ENCODE measurements at places on chromosomes 12 and 14.

DNA sequence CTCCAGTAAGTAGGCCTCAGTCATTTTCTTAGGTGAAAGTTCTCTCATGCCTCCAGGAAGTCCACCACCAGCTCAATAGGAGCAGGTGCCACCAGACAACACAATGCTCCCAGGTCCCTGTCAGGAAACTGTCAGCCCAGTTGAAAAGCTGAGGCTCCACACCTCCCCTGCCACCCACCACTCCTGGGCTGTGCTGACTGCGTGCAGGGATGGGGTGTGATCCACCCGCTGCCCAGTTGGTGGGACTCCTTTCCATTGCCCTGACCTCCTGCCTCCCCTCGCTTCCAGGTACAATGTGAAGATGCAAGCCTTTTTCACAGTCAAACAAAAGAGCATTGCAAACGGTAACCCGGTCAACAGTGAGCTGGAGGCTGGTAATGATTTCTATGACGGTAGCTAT is 64.8 kb upstream of the RIN3 start:
- no peak for DNase-seq

GRCh38 chr14:104563742-104564615 is 15.6 kb upstream of the C14orf180 start:
- DNase-seq, result peak; percentile 57

- no peak for DNase-seq
Measured at GRCh38 chr12:66763467-66763866, 84.6 kb upstream of the GRIP1 start.

GRCh38 chr14:23588884-23589598 is 10.5 kb upstream of the JPH4 start:
- peak; percentile 90 for DNase-seq

DNA sequence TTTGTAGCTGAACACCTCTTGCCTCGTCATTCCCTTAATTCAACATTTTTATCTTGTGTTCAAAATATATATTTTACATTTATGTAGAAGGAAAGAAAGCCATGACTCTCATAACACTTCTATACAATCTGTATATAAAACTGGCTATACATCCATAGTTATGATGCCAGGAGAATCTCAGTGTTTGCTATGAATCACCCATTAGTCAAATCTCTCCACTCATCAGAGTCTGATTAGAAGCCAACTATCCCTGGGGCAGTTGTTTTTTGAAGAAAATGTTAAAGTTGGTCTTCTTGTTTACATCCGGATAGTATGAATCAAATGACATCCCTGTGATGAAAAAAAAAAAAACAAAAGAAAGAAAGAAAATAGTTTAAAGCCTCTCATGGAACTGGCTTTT is 503.9 kb downstream of the NELL2 start:
- DNase-seq, result no peak

- no peak for DNase-seq
Measured at GRCh38 chr12:50772470-50772869, 8.6 kb downstream of the ATF1 start.

DNA sequence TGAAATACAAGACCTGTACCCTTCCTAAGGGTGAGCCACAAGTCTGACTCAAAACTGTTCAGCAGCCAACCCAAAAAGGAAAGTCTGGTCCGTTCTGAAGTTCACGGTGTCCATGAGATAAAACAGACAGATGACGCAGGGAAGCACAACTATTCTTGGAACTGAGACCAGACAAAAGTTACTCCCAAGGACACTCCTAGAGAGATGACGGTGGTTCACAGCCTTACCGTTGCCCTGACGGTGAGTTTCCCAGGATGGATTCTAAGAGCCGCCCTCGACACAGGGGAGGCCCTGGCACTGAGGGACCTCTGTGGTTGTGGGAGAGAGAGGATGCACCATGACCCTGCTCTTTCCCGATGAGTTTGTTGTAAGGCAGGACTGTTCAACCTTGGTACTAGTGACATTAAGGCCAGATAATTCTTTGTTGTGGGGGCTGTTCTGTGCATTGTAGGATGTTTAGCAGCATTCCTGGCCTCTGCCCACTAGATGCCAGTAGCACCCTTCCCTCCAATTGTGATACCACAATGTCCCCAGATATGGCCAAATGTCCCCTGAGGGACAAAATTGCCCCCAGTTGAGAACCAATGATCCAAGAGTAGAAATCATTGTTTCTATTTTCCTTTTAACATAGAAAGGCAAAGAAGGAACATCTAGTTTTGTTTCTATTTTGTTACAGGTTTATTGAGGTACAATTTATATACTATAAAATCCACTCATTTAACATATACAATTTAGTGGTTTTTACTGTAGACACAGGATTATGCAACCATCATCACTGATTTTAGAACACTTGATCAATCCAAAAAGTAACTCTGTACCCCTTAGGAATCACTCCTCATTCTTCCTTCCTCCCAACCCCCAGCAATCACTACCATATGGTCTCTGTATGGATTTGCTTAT is 23.0 kb downstream of the OR10P1 start:
- DNase-seq, result peak; percentile 68

GRCh38 chr14:61503167-61503801 is 181.9 kb downstream of the PRKCH start:
- DNase-seq, result no peak

DNA sequence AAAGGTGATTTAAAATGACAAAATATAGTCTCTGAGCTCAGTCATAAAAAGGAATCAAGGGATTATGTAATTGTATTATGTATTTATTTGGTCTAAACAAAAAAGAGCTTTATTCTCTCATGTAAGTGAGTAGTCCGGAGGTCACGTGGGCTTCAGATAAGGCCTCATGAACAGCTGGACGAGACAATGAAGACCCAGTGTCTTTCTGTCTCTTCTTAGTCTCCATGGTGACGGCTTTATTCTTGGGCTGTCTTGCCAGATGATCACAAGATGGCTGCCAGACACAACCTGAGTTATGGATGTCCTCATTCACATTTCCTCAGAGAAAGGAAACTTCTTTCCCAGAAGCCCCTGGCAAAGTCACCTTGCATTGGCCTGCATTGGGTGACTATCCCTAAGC is 98.6 kb downstream of the ARF6 start:
- DNase-seq, result peak; percentile 11

- peak; percentile 98 for DNase-seq
Measured at GRCh38 chr14:51430633-51431032, 190.6 kb downstream of the TMX1 start.

DNA sequence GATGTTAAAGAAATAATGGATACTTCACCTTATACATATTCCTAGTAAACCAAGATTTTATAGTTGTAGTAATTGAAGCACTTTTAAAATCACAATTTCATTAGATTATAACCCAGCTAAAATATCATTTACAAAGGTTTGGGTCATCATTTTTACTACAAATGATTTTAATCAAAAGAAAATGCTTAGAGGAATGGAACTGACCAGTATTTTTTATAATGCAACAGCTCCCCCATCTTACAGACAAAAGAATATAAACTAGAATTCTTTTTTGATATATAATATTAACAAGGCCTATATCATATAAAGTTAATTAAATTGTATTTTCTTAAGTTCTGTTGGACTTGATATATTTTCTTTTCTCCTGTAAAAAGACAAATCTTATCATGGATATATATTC is 20.4 kb upstream of the LRFN5 start:
- DNase-seq, result no peak

- peak; percentile 68 for DNase-seq
Measured at GRCh38 chr12:74537126-74537706, 419 bp upstream of the ATXN7L3B start.

- DNase-seq, result no peak
Measured at GRCh38 chr14:37641117-37641516, 45.7 kb downstream of the TTC6 start.

- DNase-seq, result no peak
Measured at GRCh38 chr14:79413734-79414428, 797.4 kb downstream of the DIO2 start.

GRCh38 chr12:57618966-57619433 is 7.8 kb downstream of the ARHGEF25 start:
- DNase-seq, result no peak

- no peak for DNase-seq
Measured at GRCh38 chr14:25988536-25988935, 609.3 kb downstream of the NOVA1 start.

DNA sequence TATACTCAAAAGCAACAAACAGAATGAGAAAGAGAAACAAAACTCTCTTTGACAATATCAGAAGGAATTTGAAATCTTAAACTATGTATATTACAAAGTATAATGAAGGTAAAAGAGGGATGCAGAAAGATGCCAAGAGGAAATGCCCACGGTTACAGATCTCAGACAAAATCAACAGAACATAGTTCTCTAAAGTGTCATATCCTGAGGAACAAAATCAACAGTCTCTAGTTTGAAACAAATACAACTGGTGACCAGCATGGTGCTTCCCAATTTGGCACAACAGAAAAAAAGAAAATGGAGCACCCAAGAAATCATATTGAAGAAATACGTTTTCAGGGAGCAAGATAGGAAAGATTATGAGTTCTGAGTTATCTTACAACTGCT is 116.5 kb downstream of the METTL25 start:
- DNase-seq, result no peak

DNA sequence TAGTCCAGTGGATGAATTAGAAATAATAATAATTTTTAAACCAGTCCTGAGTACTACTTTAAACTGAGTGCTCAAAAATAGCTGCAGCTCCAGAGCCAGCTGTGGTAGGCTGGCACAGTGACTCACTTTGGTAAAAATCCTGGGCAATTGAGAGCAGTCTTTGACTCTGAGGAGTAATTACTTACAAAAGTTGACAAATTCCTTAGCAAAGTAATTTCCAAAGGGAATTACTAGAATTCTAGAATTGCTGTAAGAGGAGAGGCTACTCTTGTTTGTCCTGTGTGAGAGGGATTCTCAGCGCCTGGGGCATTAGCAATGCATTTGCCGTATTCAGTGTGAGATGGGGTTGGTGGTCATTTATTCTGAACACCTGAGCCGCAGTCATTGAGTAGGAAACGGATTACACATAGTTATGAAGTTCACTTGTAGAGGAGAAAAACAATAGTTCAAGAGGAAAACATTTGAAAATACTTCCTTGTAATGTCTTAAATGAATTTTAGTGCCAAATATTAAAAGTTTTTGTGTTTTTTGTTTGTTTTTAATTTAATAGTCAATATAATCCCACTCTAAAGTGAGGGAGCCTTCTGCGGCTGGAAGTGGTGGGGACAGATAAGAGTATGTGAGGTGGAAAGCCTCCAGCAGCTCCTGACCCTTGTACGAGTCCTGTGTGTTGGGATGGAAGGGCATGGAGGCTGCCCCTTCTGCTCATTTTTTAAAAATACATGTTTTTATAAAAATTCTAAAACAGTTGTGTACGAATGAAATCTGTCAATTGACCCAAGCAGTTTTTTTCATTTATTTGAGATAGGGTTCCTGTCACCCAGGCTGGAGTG is 41.9 kb downstream of the EID3 start:
- peak; percentile 51 for DNase-seq

DNA sequence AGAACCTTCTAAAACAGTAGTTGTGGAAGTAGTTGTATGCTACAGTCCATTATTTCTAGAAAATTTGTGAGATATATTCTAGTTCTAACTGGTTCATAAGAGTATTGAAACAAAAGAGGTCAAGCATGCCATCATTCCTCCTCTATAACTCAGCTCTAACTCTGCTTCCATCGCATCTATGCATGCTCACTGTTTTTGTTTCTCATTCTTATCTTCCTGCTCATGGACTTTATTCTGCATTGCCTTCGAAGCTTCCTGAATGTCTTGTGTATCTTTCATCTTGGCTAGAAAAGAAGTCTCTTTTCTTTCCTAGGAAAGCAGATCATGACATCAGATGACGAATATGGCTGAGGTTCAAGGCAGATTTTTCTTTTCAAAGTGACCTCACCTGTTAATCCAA is 402 bp downstream of the LMNTD1 start:
- DNase-seq, result no peak

DNA sequence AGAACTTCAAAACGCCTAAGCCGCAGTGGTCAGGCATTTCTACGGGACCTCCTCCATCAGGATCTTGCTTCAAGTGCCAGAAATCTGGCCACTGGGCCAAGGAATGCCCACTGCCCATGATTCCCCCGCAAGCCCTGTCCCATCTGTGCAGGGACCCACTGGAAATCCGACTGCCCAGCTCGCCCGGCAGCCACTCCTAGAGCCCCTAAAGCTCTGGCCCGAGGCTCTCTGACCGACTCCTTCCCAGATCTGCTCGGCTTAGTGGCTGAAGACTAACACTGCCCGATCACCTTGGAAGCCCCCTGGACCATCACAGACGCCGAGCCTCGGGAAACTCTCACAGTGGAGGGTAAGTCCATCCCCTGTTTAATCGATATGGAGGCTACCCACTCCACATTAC is 1113.0 kb upstream of the TMEM132C start:
- DNase-seq, result no peak

DNA sequence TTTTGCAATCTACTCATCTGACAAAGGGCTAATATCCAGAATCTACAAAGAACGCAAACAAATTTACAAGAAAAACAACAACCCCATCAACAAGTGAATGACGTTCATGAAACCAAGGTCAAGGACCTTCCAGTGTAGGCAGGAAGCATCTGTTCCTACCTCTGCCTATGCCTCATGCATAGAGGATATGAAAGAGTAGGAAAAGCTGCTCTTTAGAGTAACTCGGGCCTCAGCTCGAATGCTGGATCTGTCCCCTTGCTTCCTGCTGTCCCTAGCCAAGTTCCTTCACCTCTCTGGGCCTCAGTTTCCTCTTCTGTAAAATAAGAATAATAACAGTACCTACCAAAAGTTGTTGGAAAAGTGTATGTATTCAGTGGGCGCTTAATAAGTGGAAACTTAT is 65.0 kb downstream of the FOXN4 start:
- no peak for DNase-seq

DNA sequence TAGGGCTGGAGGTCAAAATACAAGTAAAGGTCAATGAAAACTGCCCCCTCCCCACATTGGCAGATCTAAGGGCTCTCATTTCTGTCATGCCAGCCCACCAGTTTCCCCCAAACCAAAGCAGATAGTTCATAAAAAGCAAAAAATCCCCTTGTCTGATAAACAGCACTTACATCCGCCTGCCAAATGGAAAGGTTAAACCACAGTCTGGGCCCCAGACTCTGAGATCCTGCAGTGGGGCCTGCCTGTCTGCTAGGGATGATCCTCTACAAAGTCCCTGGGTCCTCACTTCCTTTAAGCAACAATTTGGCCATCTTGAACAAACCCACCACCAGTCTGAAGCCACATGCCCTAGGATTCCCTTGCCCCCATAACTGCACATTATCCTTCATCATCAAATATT is 9.7 kb upstream of the RPS26 start:
- no peak for DNase-seq
